ENCODE measurements at places on chromosomes 6 and 20.
A peak's percentile ranks its signal among the peaks of the same experiment; 100 is the strongest.

GRCh38 chr6:149026530-149026942, 279.7 kb downstream of the UST start:
- DNase-seq = peak; percentile 23

- DNase-seq = no peak
These were observed 102.8 kb downstream of the PREX1 start for GRCh38 chr20:48724891-48725554.

DNA sequence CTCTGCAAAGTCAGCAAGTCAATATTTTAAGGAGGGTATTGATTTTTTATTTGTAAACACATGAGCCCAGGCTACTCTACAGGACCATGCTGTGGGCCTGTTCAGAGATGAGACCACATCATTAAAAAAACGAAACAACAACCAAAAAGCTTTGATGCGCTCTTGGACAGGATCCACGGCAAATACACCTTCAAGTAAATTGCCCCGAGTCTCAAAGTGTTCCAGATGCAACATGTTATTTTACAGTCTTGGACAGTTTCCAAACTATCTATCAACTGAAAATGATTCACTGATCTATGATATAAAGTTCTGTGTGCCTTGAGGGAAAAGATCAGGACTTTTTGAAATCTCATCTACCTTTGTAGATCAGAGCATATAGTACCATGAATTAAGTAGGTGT, 25.8 kb upstream of the CARMIL1 start:
- no peak for DNase-seq

DNA sequence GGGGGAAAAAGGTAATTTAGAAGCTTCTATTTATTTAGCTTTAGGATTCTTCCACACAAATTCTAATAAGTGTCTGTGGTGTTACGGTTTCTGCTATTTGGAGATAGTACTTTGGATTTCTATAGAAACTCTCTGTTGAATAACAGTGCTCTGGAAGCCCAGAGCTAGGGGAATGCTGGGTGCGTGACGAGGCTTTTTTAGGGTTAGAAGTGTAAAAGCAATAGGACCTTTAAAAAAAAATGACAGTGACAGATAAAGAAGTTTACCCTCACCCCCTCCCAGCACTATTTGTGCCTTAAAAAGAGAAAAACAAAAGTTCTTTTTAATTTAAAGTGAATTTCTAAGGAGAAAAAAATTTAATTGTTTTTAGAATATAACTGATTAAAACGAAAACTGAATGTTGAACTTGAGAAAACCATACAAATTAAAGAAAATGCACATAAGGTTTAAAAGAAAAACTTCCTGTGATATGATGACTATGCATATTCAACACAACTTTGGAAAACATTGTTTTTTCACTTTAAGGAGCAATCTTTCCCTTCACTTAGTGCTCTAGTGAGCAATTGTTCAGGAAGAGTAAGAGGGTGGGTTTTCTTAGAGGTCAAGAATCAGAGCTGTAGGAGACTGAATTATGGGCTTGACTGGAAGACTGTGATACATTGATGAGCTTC, 89.6 kb upstream of the RIPOR2 start:
- no peak for DNase-seq

DNA sequence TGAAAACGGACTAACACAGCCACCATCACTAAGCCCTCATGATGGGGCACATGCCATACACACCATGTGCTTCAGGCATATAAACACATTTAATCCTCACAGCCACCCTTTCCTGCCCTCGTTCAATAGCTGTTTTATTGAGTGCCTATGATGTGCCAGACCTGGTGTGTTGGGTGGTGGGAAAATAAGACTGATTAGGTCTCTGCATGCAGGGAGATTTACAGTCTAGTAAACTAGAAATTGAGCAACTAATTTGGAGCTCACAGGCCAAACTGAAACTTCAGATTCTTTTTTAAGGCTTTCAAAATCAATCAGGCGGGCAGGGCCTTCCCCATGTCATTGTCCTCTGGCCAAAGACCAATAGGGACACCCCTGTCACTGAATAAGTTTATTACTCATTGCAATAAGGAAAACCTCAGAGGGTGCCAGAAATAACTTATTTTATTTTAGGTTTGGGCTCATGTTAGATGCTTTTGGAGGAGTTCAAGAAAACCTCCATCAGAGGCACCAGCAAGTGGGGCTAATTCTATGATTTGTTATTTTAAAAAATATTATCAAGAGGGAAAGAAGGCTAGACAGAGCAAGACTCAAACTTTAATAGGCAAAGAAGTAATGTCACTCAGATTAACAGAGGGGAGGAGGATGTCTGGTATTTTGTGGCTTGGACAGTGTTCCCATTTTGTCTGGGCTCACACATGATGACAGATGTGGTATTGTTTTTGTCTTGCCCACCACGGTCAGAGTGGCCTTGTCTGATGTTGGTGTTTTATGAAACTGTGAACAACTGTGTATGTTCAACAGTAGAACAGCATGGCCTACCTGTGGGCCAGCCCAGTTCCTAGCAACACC, 12.0 kb downstream of the ZFP64 start:
- DNase-seq = no peak

- no peak for DNase-seq
These were observed 51.7 kb downstream of the CPXM1 start for GRCh38 chr20:2748551-2749342.

GRCh38 chr20:42442716-42443115, 747.0 kb downstream of the PTPRT start:
- no peak for DNase-seq

DNA sequence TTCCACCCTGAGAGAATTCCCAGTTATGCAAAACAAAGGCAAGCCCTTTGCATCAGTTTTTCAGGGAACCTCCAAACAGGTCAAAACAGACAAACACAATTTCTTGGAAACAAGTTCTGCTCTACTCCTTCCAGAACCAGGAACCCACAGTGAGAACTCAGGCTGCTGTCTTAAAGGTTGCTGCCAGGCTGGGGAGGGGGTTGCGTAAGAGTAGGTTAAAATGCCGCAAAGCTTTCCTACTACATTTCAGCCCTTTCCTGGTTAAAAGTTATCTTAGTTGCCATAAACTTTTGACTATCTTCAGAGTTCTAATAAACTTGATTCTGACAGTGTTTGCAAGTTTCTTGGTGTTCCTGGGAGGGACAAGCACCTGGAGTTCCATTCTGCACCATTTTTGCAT, 33.8 kb downstream of the KPNA5 start:
- no peak for DNase-seq

DNA sequence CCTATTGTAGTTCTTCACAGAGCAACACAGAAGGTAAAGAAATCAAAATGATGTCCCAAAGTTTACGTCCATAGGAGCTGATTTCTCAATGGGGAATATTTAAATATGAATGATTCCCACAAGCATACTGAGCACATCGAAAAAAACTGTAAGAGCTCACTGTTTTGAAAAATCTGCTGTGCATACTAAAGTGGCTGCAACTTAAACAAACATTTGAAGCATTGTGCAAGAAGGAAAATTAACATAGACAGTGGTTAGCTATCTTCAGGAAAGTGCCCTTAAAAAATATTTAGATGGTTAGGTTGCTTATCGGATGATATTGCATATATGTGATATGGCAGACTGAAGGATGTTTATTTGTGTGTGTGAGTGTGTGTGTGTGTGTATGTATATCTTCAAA, 747.6 kb downstream of the RFPL4B start:
- no peak for DNase-seq

DNA sequence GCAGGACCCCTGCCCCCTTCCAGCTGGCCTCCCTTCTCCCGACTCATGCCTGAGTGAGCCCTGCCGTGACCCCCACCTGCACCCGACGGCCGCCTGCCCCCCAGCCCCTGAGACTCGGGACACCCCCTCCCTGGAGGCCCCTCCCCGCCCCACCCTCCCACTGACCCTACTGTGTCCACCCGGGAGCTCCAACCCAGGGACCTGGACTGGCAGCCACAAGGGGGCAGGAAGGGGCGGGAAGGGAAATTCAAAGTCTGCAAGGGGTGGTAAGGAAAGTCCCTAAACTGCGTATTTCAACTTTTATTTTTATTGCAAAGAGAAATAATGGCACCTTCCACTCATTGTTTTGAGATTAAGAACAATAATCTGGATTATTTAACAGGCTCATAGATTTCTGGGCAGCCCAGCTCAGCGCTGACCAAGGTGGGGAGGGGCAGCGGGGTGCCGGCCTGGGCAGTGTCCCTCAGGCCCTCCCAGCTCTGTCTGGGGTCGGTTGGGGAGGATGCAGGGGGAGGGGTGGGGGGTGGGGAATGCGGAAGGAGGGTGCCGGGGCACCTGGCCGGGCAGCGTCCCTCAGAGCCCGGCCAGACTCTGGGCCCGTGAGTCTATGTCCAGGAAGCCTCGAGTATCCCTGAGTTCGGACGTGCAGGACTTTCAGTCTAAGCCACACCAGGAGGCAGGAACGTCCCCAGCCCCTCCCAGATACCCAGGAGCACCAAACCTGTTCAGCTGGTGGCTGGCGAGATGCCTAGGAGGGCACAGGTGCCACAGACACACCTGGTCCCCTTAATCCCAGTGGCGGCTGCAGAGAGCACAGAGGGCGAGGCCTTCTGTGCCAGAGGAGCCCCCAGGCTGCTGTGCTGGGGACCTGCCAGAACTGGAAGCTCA, 1.3 kb upstream of the PTK6 start:
- no peak for DNase-seq

DNA sequence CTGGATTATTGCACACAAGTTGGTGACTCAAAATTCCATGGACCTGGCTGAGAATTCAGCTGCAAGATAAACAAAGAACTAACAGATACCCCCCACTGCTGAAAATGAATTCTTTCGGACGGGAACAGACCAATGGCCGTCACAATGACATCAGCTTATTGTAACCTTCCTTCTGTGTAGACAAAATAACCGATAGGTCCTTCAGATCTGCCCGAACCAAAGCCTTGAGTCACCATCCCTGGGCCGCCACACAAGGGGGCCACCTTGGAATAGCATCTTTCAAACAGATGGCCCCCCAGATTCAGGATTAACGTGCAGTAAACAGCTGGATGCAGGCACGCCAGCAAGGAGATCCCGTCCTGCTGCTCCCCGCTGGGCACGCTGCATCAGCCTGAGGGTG, 214.0 kb upstream of the EXOC2 start:
- DNase-seq = no peak

DNA sequence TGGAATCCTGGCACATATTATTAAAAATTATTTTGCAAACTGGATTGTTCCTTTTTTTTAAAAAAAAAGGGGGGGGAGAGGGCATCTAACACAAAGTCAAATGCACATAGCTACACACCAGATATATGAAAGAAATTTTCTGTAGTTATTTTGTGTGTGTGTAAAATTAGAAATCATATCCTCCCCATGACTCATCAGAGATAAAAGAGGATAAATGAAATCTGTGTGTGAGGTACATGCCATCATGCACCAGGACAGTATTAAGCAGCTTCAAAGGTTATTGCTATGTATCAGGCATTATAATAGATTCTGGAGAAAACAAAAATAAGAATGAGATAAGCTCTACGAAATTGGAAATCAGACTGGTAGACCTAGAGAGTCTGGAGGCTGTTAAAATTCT, 5.2 kb downstream of the BTBD9 start:
- no peak for DNase-seq

DNA sequence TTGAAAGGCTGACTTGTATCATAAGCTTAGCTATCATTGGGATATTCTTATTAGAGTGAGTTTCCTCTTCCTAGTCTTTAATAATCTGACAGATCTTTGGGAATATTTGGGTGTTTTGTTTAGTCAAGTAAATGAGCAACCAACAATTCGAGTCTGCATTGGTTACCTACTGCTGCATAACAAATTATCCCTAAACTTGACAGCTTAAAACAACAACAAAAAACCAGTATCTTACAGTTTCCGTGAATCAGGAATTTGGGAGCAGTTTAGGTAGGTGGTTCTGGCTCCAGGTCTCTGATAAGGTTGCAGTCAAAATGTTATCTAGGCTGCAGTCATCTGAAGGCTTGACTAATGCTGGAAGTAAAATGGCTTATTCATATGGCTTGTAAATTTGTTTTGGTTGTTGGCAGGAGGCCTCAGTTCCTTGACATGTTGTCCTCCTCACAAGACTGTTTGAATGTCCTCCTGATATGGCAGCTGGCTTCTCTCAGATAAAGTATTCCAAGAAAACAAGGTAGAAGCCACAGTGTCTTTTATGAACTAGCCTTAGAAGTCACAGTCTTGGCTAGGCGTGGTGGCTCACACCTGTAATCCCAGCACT, 7.2 kb downstream of the GTF3C6 start:
- no peak for DNase-seq

DNA sequence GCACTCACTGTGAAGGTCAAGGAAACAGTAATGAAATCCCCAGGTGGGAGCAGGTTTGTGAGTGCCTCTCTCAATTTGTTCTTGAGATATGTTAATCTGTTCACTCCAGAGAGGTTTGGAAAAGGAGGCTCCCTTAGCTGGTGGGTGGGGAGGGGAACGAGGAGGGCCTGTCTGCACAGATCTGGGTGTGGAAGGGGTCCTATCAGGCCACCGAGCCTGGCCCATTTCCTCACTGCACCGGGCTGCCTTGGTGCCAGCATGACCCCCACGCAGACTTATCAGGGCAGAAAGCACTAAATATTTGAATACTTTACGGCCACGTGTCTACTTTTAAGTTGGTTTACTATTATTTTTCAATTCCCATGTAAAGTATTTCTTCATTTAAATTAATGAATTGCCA, 8.3 kb downstream of the AGPAT4 start:
- no peak for DNase-seq

DNA sequence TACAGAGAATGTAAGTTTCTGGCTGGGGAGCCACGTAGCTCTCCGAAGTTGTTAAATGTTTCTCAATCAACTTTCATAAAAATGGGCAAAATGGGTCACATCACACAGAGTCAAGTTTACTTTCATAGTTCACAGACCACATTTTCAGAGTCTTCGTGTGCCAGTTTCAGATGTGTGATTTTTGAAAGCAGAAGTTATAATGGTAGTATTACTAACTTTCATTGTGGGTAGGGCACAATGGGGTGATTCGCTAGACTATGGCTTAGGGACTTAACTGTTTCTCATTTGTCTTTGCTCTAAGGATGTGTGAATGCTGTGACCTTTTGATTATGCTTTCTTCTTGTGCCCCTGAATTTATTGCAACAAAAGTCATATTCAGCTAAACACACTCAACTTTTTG, 109.0 kb upstream of the SUPT3H start:
- no peak for DNase-seq

DNA sequence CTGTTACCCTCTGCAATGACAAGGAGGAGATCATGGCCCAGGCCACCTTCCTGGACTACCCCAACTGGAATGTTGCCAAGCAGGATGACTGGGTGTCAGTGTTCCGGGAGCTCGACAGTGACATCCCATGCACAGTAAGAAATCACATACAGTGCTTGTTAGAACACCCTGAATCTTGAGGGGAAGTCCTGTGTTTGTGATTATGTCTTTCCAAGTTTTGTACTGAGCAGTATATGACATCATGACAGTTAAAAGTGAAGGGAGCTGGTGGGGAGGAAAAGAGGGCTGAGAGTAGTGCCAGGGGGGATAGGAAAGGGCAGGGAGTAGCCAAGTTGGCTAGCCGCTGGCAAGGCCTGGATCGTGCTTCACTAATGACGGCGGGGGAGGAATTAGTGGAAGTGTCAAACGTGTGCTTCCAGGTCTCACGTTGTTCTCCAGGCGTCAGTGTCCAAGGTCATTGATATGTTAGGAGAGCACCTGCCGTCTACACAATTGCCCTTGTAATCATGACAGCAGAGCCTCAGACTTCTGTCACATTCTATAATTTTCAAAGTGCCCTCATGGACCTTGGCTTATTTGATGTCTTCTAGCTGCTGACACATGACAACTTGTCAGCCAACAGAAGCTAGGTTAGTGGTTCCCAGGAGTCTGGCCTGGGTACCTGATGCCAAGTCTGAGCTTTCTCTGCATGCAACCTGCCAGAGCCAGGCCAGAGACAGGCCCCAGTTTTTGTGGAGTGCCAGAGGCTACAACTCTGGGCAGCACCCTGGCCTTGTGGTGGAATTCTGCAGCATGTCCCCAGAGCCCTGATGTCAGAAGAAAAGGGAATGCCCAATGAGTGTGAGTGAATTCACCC, 18.8 kb downstream of the CFAP61 start:
- DNase-seq = no peak

Measured in stimulated activated CD4-positive, alpha-beta T cell treated with anti-CD3 and anti-CD28 coated beads, Interleukin-2, amount 100 ng/mL, for 24 hours (primary cell).